Kidney (tissue), 22 donors: ENCODE measurements at places on chromosomes 6 and 20. TPM values are rescaled to one million over a fixed set of nuclear protein-coding genes. Genes with fewer than 3 reads are reported as not detected.

APCDD1L gene
- 1.2 TPM for total RNA-seq

GRM4 gene
- not detected for total RNA-seq

PPP1R14C gene
- total RNA-seq, result 15.8 TPM

APMAP gene
- 90.9 TPM for total RNA-seq

DNA sequence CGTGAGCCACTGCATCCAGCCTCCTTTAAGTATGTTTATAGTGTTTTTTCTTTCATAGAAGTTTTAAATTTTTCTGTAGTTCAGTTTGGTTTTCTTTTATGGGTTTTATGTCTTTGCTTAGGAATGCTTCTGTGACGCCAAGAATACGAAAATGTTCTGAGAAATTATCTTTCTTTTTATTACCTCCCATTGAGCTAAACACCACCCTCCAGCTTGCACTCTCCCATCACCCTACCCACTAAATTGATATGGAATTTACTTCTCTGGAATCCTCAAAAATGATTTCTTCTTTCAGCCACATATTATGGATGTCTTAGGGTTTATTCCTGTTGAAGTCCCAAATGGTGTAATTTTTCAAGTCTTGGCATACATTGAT, 38.1 kb downstream of the JARID2 start:
- H3K36me3 ChIP-seq, result no peaks in the 10 kb centered on the region
- DNase-seq, result no peak
- no peaks in the 10 kb centered on the region for H3K27me3 ChIP-seq
- H3K4me1 ChIP-seq, result peaks cover 10% of the 10 kb centered on the region
- H3K27ac ChIP-seq, result no peak overlapping the region
- no peak overlapping the region for H3K4me3 ChIP-seq

DNA sequence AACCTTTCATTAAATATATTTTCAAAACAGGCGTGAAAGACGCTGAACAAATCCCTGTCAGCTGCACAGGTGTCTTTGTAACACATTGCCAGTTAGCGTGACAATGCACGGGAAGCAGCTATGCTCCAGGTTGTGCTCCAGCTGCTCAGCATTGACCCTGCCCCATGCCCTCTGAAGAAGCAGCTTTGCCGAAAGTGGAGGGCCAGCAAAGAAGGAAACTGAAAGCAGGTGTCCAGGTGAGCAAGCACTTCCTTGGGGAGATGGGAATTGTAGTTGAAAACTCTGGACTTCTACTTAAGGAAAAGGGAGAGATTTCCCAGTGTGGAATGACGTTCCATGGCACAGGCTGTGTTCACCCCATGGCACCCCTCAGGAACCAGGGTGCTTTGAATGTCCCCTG, 125.7 kb downstream of the TTLL2 start:
- H3K27ac ChIP-seq, result no peak overlapping the region
- no peak overlapping the region for H3K4me3 ChIP-seq

DNA sequence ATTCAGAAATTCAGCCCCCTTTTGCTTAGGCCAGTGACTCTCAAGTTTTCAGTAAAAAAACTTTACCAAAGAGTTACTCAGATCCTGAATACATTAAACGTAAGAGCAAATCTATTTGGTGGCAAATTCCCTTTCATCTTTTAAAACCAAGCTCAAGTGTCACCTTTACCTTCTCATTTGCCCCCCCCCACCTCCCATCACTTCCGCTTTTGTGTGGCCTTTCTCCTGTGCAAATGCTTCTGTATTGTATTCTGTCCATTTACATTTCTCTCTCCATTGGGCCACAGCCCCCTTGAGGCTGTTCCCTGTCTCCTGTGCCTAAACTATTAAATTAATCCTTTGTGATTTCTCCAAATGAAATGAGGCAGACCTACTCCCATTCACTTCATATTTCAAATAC, 1.9 kb downstream of the NOL7 start:
- H3K27ac ChIP-seq, result no peak overlapping the region
- H3K4me3 ChIP-seq, result no peak overlapping the region
- no peaks in the 10 kb centered on the region for H3K27me3 ChIP-seq
- no peak for DNase-seq

- H3K27ac ChIP-seq, result no peak overlapping the region
- no peaks in the 10 kb centered on the region for H3K36me3 ChIP-seq
- DNase-seq, result no peak
- H3K4me1 ChIP-seq, result no peaks in the 10 kb centered on the region
- no peaks in the 10 kb centered on the region for H3K27me3 ChIP-seq
Observed at GRCh38 chr6:72748759-72749158, 126.9 kb downstream of the KCNQ5 start.

DNA sequence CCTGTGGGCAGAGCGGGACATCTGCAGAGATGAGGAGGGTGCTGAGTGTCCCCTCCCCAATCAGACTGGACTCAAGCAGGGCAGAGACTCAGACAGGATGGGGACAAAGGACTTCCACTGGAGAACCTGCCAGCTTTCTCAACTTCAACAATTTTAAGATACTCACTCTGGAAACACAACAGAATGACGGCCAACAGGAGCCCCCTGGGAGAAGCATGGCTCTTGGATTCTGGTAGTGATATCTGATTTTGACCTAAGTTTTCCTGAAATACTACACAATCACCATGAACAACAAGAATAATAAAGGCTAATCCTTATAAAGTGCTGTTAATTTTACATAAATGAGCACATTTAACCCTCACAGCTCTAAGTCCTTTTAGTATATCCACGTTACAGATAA, 83.5 kb upstream of the PLEKHG1 start:
- H3K4me1 ChIP-seq, result peaks cover 6% of the 10 kb centered on the region
- H3K27me3 ChIP-seq, result no peaks in the 10 kb centered on the region
- no peak overlapping the region for H3K27ac ChIP-seq
- no peaks in the 10 kb centered on the region for H3K36me3 ChIP-seq
- H3K4me3 ChIP-seq, result no peak overlapping the region

GRCh38 chr6:134896910-134897309, 53.0 kb downstream of the ALDH8A1 start:
- no peak overlapping the region for H3K4me3 ChIP-seq
- no peaks in the 10 kb centered on the region for H3K36me3 ChIP-seq
- H3K27me3 ChIP-seq, result no peaks in the 10 kb centered on the region
- H3K27ac ChIP-seq, result no peak overlapping the region

DNA sequence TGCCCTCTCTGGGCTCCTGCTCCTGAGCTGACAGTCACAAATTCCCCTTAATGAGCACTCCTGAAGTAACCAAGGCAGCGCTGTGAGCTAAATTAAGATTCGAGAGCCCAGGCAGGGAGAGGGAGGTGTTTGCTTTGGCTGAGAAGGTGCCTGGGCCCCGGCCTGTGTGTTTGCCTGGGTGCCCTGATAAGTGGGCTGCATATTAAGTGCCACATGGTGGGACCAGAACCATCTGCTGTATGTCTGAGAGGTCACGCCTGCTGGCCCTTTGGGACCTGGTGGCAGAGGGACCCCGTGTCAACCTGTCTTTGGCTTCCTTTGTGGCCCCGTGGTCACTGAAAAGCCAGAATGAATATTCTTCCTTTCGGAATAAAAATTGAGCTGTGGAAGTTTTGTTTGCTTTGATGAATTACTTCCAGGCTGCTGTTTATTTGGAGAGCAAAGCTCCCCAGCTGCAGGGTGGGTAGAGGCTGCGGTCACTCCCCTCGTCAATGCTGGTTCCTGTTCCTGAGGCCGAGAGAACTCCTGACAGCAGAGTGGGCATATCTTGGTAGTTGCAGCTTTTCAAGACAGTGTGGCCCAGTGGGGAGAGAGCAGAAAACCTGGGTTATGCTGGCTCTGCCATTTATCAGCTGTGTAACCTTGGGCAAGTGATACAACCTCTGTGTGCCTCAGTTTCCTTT, 17.5 kb upstream of the KCNK16 start:
- no peaks in the 10 kb centered on the region for H3K36me3 ChIP-seq
- H3K27me3 ChIP-seq, result no peaks in the 10 kb centered on the region

- no peak overlapping the region for H3K4me3 ChIP-seq
- H3K36me3 ChIP-seq, result no peaks in the 10 kb centered on the region
- H3K27me3 ChIP-seq, result no peaks in the 10 kb centered on the region
- H3K27ac ChIP-seq, result no peak overlapping the region
- H3K4me1 ChIP-seq, result no peaks in the 10 kb centered on the region
Observed at GRCh38 chr6:134132494-134133141, 80.2 kb upstream of the SLC2A12 start.

- H3K4me3 ChIP-seq, result no peak overlapping the region
- H3K27ac ChIP-seq, result no peak overlapping the region
- no peaks in the 10 kb centered on the region for H3K4me1 ChIP-seq
- DNase-seq, result no peak
- H3K27me3 ChIP-seq, result no peaks in the 10 kb centered on the region
- H3K36me3 ChIP-seq, result peaks cover 1% of the 10 kb centered on the region
Observed at GRCh38 chr6:52787917-52788316, 15.7 kb downstream of the GSTA1 start.

GRCh38 chr20:43711098-43711654, 15.6 kb downstream of the GTSF1L start:
- no peaks in the 10 kb centered on the region for H3K27me3 ChIP-seq
- H3K27ac ChIP-seq, result no peak overlapping the region
- DNase-seq, result no peak
- H3K36me3 ChIP-seq, result no peaks in the 10 kb centered on the region
